ENCODE measurements at places on chromosomes 13 and 19.

GRCh38 chr19:3882041-3882384 lies 1.5 kb downstream of the ATCAY start:
- DNase-seq: no peak

DNA sequence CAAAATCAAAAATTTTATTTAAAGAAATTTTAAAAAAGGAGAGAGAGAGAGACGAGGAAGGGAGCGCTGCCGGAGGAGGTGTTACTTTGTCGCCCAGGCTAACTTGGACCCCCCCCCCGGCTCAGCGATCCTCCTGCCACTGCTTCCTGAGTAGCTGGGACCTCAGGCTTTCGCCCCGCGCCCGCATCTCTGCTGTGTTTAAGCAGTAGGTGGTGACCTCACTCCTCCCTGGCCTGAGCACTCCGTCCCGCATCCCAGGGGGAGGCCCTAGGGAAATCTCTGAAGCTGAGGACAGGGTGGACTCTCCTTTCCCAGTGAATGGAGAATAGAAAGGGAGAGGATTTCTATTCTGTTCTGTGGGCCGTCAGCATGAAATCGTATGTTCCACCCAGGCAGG lies 485 bp upstream of the ZNF845 start:
- DNase-seq: peak; percentile 32

DNA sequence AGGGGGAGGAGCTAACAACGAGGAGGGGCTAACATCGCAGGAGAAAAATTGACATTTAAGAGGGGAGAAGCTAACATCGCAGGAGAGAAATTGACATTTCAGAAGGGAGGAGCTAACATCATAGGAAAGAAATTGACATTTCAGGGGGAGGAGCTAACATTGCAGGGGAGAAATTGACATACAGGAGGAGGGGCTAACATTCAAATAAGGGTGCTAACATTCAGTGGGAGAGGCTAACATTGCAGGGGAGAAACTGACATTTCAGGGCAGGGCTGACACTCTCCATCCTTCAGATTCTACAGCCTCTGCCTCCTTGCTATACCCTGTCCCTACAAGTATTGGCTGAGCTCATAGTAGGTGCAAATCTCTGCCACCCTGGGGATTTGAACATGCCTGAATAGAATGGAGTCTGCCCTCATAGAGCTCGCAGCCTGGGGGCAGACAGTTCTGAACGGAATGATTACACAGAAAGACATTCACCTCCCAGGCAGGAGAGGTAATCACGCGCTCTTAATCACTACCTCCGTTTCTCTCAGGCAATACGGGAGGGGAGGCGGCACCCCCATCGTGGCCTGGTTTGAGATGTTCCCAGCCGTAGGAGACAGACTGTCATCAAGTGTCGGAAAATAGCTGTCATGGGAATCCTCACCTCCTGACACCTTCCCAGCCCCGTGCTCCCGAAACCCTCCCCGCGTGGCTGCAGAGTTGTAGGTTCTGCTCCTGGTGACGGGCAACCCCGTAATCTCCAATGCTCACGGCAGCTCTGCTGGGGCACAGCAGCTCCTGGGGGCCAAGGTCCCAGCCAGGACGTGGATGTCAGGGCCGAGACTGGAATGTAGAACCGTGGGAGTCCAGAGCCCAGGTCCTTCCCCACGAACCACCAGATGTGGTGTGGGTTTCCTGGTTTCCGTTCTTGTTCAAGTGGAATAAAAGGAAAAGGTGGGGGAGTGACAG lies 9.5 kb downstream of the GPR32 start:
- DNase-seq: no peak

- DNase-seq: peak; percentile 72
Measured at GRCh38 chr19:42255766-42256745, 1.1 kb upstream of the ERF start.

- no peak for DNase-seq
Measured at GRCh38 chr19:19544257-19544953, 6.3 kb downstream of the CILP2 start.

- no peak for DNase-seq
Measured at GRCh38 chr13:21058361-21058760, 3.0 kb downstream of the LATS2 start.

All from BE2C (cell line).